ENCODE measurements at places on chromosomes 2 and 18.
A peak's percentile ranks its signal among the peaks of the same experiment; 100 is the strongest.

GRCh38 chr2:57809230-57809629 lies 237.4 kb upstream of the VRK2 start:
- DNase-seq, result no peak

DNA sequence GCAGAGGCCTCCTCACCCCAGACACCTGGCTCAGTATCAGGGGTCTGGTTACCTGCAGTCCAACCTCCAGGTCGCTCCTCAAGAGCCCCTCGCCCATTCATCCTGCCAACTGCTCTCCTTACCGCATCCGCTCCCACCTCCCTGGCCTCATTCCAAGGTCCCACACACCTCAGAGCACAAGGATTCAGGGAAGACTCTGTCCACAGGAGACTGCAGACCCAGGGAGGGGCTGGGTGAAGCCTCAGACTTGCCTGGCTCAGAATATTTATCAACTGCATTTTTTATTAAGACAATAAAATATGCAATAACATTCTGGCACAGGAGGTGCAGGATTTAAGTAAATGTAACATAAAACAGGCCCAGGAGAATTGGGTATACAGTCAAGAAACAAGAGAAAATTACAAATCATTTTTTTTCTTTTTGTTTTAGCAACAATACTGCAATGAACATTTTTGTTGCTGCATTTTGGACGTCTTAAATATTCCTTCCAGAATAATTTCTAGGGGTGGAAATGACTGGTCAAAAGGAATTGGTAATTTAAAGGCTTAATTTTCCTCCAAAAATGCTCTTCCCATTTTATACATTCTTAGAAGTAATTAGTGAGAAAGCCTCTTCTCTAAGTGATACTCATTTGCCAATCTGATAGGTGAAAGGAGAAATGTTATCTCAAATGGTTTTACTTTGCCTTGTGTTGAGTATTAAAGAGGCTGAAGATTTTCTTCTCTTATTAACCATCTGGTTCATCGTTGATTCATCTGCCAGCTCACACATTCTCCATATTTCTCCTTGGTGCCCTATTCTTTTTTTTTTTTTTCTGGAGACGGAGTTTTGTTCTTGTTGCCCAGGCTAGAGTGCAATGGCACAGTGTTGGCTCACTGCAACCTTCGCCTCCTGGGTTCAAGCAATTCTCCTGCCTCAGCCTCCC lies 42.5 kb downstream of the TEX44 start:
- DNase-seq, result no peak

DNA sequence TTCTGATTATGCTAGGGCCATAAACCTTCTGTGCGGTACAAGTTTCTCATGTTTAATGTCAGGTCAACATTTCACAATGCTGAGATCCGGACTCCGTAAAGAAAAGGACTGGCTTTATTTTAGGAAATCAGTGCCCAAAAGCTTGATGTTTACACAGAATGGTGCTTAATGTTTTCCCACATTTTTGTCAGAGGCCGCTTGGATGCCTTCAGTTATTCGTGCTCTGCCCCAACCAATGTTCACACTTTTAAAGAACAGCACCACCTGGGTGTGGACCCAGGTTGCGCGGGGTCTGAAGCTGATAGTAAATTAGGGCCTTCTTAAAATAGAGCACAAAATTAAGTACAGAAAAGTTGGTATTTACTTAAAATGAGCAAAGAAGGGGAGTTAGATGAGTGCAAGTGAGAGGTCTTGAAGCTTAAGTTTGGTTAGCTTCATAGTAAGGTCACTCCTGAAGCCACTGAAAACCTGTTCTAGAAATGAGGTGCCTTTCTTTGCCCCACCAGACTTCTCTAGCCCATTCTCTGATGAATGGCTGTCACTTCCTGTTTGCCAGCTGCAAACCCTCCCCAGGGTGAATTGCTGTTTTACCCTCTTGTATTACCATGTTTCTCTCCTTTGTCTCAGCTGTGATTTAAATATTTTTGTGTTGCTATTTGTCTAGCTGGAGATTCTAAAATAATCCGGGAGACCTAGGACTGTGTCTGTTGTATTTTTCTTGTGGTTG lies 20.5 kb downstream of the SLC3A1 start:
- no peak for DNase-seq

- no peak for DNase-seq
Observed at GRCh38 chr2:8202132-8202531, 479.7 kb upstream of the ID2 start.

GRCh38 chr2:127085317-127085681 lies 21.7 kb downstream of the BIN1 start:
- no peak for DNase-seq

DNA sequence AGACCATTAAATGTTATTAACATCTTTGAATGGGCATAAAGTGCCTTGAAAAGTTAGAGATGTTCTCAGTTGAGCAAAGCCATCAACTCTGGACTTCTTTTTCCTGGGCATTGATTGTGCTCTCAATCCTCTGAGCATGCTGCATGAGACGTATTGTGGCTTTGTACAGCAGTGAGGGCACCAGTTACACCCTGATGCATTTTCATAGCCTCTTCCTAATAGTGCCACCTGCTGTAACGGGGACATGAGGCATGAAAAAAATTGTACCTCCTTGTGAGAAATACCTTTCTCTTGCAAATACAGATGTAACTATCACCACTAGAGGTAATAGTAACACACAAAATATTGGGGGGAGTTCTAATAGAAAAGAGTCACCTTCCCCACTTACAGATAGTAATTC lies 697.5 kb downstream of the TMEM182 start:
- DNase-seq, result no peak

GRCh38 chr2:235447210-235447609 lies 46.6 kb upstream of the AGAP1 start:
- DNase-seq, result no peak

GRCh38 chr2:215664847-215665525 lies 229.1 kb upstream of the FN1 start:
- no peak for DNase-seq

DNA sequence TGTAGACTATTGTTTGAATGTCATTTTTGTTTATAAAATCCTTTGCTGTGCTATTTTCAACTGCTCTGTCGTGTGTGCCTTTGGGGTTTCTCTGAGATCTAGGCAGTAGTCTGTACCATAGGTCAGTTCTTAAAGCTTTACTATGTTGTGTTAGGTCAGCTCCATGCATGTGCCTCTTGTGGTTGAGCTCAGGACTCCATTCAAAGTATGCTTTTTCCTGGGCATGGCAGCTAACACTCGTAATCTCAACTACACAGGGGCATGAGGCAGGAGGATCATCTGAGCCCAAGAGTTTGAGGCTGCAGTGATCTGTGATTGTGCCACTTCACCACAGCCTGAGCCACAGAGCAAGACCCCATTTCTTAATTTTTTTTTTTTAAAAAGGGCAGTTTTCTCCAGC lies 174.4 kb upstream of the SPHKAP start:
- no peak for DNase-seq

DNA sequence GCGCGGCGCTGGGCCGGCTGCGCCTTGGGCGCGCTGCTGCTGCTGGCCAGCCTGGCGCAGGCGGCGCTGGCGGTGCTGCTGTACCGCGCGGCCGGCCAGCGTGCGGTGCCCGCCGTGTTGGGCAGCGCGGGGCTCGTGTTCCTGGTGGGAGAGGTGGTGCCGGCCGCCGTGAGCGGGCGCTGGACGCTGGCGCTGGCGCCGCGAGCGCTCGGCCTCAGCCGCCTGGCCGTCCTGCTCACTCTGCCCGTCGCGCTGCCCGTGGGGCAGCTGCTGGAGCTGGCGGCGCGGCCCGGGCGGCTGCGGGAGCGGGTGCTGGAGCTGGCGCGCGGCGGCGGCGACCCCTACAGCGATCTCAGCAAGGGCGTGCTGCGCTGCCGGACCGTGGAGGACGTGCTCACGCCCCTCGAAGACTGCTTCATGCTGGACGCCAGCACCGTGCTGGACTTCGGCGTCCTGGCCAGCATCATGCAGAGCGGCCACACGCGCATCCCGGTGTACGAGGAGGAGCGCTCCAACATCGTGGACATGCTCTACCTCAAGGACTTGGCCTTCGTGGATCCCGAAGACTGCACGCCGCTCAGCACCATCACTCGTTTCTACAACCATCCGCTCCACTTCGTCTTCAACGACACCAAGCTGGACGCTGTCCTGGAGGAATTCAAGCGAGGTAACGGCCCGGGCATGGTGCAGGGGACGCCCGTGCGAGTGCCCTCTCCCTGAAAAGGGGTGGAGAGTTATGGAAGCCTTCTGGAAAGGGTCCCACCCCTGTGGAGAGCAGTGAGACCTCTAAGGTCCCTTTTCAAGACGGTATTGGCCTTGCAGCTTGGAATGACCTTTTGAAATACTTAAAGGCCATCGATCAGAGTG lies 1.0 kb downstream of the CNNM3 start:
- DNase-seq, result no peak

DNA sequence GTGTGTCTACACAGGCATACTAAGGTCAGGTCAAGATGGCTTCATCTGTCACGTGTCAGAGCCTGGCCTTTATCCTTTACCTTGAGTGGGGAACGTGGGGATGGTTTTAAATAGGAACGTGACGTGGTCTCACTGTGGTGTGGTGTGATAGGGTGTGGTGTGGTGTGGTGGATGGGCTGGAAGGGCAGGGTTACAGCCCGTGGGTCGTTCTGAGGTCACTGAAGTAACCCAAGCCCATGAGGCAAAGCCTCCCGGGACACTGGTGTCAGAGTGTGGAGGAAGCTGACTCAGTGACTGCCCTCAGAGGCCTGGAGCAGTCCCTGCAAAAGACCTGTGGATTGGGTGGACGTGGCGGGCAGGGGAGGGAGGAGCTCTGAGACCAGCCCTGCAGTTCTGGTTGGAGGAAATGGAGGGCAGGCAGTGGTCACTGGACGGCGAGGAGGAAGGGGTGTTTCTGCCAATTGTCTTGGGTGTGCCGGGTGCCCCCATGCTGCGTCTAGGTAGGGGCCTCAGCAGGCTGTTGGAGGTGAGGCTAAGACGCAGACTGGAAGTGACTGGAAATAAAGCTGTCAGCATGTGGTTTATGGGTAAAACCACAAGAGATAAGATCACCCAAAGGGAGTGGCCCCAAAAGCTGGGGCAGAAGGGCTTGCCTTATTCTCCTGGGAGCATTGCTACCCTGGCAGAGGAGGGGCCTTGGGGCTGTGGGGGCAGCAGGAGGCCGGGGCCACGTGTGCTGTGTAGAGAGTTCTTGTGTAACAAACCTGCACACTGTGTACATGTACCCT lies 84.8 kb downstream of the SH3RF3 start:
- no peak for DNase-seq

- no peak for DNase-seq
Observed at GRCh38 chr2:181763423-181763822, 83.1 kb upstream of the NEUROD1 start.

DNA sequence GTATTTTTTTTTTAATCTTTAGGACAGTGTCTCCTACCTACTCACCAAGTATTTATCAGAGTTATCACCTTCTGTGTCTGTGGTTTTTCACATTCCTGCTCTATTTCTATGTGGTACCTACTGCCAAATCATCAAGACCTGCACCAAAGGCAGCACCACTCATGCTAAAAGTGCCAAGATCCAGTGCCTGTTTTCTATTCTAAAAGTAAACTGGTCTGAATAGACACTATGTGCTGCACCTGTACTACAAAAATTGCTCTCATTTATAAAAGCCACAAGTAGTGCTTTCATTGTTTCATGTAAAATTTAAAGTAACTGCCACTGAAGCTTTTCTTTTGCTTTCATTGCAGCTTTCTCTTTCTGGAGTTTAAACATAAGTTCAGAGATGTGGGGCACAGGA lies 103.9 kb upstream of the GULP1 start:
- DNase-seq, result no peak

- no peak for DNase-seq
Observed at GRCh38 chr2:86037141-86037794, 68.4 kb downstream of the POLR1A start.

GRCh38 chr2:101751875-101752619 lies 54.5 kb downstream of the MAP4K4 start:
- DNase-seq, result no peak

- no peak for DNase-seq
Observed at GRCh38 chr18:3932276-3932675, 482.3 kb downstream of the TGIF1 start.

DNA sequence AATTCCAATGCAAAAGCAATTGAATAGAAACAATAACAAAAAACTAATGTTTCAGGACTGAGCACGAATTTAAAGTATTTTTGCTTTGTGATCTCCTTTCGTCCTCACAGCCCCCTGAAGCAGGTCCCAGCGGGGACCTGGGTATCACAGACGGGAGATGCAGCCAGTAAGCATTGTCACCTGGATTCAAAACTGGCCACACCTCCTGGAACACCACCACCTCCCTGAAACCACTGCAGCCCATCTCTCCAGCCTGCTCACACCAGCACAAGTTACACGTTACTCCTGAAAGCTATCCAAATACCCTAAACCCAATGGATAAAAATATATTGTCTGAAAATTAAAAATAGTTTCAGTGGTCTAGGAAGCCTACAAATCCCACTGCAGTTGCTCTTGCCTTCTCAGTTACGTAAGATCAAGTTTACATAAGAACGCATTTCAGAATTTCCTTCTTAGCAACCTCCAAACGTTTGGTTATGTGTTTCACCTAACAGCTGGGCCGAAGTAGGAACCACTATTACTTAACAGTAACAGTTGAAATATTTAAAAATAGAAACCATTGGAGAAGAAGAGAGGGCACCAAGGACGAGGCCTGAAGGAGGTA lies 178.0 kb downstream of the HDAC4 start:
- DNase-seq, result no peak

DNA sequence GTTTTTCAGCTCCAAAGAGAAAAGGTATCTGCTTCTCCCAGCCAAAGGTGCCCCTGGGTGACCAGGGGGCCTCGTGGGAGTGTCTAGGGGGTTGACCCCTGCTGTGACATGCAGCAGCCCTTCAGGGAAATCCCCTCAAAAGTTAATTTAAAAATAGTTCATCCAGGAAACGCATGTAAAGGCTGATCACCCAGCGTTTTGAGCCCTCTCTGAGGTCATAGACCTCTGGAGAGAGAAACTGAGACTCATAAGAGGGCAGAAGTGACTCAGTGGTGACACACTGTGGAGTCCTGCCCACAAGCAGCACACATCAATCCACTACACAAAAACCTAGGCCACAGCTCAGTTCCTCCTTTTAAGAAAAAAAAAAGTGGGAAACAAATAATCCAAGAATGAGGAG lies 11.9 kb downstream of the GAL3ST2 start:
- no peak for DNase-seq

DNA sequence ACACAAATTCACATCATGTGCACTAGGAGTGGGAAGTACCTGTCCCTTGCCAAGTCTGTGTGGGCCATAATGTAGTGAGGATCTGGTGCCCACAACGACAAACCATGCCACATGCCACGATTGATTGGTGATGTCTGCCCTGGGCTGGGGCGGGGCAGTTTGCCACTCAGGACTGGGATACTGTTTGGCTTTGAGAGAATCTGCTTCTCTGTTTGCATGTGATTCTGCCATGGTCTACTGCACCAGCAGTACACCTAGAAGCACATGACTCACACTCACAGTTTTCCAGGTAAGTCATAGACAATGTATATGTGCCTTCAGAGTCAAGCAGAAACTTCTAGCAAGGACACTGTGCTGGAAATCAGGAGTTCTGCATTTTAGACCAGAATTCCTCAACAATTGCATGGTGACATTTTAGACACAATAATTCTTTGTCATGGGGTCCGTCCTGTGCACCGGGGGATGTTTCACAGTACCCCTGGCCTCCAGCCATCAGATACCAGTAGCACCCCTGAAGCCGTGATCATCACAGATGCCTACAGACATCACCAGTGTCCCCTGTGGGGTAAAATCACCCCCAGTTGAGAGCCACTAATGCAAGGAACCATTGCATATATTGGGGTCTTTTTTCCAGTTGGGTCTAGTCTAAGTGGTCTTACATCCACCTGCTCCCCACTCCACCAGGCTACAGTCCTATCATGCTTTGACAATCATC lies 278.3 kb downstream of the EIPR1 start:
- peak; percentile 17 for DNase-seq
